ENCODE measurements at places on chromosomes 7 and 10.

- H3K27ac ChIP-seq, result no peak overlapping the region
- no peaks in the 10 kb centered on the region for H3K27me3 ChIP-seq
- peaks cover 54% of the 10 kb centered on the region for H3K4me1 ChIP-seq
Observed at GRCh38 chr7:121084256-121084655, 95.7 kb downstream of the CPED1 start.

GRCh38 chr7:121519548-121520521 lies 123.7 kb upstream of the FAM3C start:
- H3K4me3 ChIP-seq, result no peak overlapping the region
- peak; percentile 20 for DNase-seq

DNA sequence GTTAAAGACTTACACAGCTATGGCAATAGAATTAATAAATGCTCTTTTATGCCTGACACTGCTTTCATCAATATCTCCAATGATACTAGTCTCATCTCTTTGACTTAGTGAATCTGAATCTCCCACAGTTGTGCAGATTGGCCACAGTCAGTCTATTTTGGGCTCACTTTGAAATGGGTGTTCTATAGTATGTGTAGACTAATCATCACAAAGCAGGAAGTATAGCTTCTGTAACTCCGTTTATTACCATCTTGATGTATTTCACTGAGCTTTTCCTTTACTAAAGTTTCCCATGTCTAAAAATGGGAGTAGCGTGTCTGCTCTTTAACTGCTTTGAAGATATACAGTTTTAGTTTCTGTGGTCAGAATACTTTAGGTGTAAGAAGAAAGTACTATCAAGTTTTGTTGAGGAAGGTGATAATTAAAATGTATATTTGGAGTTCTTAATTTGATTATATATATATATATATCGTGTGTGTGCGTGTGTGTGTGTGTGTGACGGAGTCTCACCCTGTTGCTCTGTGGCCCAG lies 70.1 kb downstream of the ST7 start:
- no peak overlapping the region for H3K27ac ChIP-seq
- H3K4me3 ChIP-seq, result no peak overlapping the region
- no peak for DNase-seq
- H3K27me3 ChIP-seq, result no peaks in the 10 kb centered on the region
- H3K4me1 ChIP-seq, result no peaks in the 10 kb centered on the region
- no peaks in the 10 kb centered on the region for H3K36me3 ChIP-seq

- DNase-seq, result no peak
- no peak overlapping the region for H3K27ac ChIP-seq
- peaks cover 16% of the 10 kb centered on the region for H3K36me3 ChIP-seq
- peaks cover 61% of the 10 kb centered on the region for H3K4me1 ChIP-seq
- H3K4me3 ChIP-seq, result no peak overlapping the region
Observed at GRCh38 chr7:32881074-32881982, 10.2 kb downstream of the KBTBD2 start.

- H3K36me3 ChIP-seq, result no peaks in the 10 kb centered on the region
- H3K4me3 ChIP-seq, result no peak overlapping the region
- H3K27ac ChIP-seq, result no peak overlapping the region
- DNase-seq, result no peak
Observed at GRCh38 chr10:36188461-36188860, 546.4 kb upstream of the FZD8 start.

- no peak overlapping the region for H3K4me3 ChIP-seq
- no peak for DNase-seq
- no peak overlapping the region for H3K27ac ChIP-seq
- peaks cover 44% of the 10 kb centered on the region for H3K27me3 ChIP-seq
- peaks cover 7% of the 10 kb centered on the region for H3K36me3 ChIP-seq
- H3K4me1 ChIP-seq, result no peaks in the 10 kb centered on the region
Observed at GRCh38 chr7:45244981-45245380, 87.4 kb downstream of the RAMP3 start.

DNA sequence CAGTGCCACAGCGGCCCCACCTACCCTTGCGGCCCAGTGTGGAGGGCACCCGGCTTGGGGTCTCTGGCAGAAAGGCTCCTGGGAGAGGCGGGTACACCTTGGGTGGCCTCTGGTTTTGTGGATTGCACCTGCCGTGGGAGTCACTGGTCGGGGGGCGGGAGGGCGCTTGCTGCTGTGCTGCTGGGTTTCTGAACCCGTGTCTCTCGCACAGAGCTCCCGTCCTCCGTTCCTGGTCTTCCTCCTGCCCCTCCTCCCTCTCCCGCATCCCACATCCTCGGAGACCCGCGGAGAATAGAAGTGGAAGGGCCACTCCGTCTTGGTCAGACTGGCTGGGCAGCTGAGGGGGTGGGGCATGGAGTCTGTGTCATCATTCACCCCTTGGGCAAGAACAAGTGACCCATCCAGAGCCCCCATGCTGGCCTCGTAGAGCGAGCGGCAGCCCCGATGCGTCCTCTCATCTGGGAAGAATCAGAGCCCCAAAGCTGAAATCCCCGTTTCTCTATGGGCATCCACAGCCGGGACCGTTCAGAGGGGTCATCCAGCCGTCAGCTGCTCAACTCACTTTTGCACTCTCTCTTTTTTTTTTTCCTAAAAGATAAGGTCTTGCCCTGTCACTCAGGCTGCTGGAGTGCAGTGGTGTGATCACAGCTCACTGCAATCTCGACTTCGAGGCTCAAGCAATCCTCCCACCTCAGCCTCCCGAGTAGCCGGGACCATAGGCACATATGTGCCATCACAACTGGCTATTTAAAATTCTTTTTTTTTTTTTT lies 4.0 kb downstream of the MAFK start:
- no peak overlapping the region for H3K27ac ChIP-seq
- peaks cover 6% of the 10 kb centered on the region for H3K36me3 ChIP-seq
- H3K4me3 ChIP-seq, result no peak overlapping the region

DNA sequence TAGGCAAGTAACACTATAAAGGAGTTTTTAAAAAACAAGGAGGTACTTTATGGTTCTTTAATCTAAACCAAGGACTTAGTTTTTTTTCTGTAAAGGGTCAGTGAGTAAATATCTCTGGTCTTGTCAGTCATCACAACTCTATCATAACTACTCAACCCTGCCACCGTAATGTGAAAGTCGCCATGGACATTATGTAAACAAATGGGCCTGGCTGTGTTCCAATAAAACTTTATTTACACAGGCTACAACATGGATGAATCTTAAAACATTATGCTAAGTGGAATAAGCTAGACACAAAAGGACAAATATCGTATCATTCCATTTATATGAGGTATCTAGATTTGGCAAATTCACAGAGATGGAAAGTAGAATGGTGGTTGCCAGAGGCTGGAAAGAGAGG lies 60.8 kb upstream of the SP4 start:
- no peak for DNase-seq
- no peaks in the 10 kb centered on the region for H3K27me3 ChIP-seq
- H3K27ac ChIP-seq, result no peak overlapping the region

GRCh38 chr7:75847707-75848106 lies 31.1 kb upstream of the RHBDD2 start:
- DNase-seq, result no peak
- peaks cover 5% of the 10 kb centered on the region for H3K4me1 ChIP-seq
- peaks cover 4% of the 10 kb centered on the region for H3K27me3 ChIP-seq

DNA sequence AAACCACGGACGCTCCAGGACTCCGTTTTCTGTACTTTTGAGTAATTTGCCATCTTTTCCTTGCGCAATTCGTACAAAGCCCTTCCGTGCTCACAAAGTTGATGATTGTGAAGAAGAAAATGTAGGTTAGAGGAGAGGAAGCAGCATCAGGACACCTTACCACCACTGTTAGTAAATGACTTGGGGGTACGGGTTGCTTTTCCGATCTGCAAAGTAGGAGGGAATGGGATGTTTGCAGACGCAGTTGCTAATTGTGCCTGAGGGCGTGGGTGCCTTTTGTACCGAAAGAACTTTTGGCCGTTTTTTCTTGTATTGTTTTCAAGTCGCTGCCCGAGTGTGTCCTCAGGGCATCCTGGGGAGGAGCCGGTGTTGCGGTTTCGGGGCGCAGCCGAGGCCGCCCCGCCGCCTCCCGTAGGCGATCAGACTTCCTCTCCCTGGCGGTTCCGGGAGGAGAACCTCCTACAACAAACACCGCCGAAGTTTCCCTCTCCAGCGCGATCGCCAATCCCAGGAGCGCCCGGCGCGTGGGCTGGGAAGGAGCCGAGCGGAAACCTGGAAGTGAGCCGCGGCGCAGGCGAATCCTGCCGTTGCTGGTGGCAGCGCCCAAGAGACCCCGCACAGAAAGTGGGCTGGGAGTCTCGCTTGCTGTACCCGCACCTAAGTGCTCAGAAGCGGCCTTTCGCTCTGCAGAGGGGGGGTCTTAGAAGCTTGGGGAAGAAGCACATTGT lies 1.0 kb downstream of the PRR15 start:
- H3K27ac ChIP-seq, result peak overlapping the region; percentile 68
- peaks cover 63% of the 10 kb centered on the region for H3K27me3 ChIP-seq
- DNase-seq, result no peak
- H3K4me3 ChIP-seq, result peak overlapping the region; percentile 83

- H3K27ac ChIP-seq, result peak overlapping the region; percentile 89
- H3K36me3 ChIP-seq, result peaks cover 9% of the 10 kb centered on the region
- H3K4me1 ChIP-seq, result peaks cover 38% of the 10 kb centered on the region
- peak; percentile 33 for DNase-seq
- peak overlapping the region; percentile 58 for H3K4me3 ChIP-seq
Observed at GRCh38 chr7:37363536-37364491, 84.8 kb downstream of the ELMO1 start.

DNA sequence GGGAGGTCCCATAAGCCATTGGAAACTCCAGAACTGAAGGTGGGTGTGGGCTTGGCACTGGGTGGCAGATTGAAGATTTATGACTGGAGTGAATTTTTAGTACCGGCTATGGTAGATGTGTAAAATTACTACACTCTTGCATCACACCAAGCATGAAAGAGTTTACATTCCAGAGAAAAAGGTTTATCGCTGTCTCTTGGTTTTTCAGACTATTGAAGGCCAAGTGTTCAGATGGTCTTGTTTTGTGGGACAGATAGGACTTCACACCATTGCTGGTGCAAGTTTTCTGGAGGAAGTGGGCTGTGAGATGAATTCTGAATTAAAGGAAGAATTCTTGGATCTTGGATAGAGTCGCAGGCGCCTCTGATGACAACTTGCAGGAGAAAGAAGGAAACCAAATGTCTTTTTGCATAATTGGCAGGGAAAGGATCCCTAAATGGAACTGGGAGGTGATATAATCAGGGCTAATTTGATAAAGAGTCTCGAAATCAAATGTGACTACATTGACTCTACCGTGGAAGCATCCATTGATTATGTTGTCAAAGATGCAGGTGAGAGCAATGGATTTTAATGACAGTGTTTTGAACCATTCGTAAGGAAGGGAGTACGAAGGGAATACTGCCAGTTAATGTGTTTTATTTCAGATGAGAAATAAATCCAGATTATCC lies 14.2 kb upstream of the NMT2 start:
- H3K4me1 ChIP-seq, result no peaks in the 10 kb centered on the region
- peaks cover 26% of the 10 kb centered on the region for H3K27me3 ChIP-seq
- no peak overlapping the region for H3K4me3 ChIP-seq
- DNase-seq, result no peak
- no peak overlapping the region for H3K27ac ChIP-seq

DNA sequence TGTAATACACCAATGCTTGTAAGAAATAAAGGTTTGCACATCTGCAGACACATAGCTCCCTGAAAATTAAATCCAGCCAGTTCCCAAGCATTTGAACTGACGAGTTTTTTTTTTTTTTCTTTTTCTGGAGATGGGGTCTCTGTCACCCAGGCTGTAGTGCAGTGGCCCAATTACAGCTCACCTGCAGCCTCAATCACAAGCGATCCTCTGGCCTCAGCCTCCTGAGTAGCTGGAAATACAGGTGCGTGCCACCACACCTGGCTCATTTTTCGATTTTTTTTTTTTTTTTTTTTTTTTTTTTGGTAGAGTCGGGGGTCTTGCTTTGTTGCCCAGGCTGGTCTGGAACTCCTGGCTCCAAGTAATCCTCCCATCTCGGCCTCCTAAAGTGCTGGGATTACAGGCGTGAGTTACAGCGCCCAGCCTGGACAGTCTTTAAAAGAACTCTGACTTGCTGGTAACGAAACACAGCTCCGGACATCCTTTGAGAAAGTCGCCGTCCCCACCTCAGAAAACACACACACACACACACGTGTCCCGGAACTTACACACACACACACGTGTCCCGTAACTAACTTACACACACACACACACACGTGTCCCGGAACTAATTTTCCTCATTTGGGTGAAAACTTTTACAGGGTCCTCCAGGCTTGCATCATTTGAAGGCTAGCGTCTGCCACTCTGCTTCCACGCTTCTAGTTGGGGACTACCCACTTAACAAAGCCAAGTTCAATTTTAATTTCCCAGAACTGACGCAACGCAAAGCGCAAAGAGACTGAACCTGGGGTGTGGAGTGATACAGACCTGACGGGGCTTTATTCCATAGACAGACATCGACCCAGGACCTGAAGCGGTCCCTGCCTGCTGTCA lies 18.6 kb downstream of the OCM2 start:
- peaks cover 17% of the 10 kb centered on the region for H3K36me3 ChIP-seq
- H3K27me3 ChIP-seq, result peaks cover 4% of the 10 kb centered on the region
- H3K4me1 ChIP-seq, result peaks cover 19% of the 10 kb centered on the region

DNA sequence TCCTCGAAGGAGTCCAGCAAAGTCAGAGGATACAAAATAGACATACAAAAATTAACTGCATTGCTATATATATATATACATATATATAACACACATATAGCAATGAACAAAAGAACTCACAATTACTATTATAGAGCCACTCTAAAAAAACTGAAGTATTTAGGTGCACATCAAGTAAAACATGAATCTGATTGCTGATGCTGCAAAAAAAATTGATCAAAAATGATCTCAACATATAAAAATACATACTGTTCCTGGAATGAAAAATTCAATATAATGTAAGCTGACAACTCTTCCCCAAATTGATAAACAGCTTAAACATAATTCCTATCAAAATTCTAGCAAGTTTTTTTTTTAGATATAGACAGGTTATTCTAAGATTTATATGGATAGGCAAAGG lies 126.8 kb downstream of the ALOX5 start:
- H3K4me1 ChIP-seq, result peaks cover 21% of the 10 kb centered on the region
- no peak overlapping the region for H3K4me3 ChIP-seq
- H3K27me3 ChIP-seq, result no peaks in the 10 kb centered on the region
- no peak overlapping the region for H3K27ac ChIP-seq
- no peak for DNase-seq
- peaks cover 11% of the 10 kb centered on the region for H3K36me3 ChIP-seq

DNA sequence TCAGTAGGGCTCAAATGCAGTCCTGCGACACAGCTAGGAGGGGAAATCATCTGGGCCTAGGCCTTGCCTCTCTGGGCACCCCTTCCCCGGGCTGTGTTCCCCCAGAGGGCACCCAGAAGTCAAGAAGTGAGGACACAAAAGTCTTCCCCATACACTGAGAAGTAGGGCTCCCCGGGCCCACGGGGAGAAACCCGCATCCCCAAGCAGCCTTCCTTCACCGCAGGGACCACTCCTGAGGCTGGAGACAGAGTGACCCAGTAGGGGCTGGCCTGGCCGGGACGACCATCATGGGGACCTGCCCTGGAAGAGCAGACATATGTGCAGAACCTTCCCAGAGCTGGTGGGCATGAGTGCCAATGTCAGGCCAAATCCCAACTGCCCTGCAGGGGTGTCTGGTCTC lies 163.5 kb downstream of the GFRA1 start:
- H3K36me3 ChIP-seq, result no peaks in the 10 kb centered on the region
- H3K27ac ChIP-seq, result no peak overlapping the region
- H3K4me1 ChIP-seq, result no peaks in the 10 kb centered on the region
- H3K27me3 ChIP-seq, result no peaks in the 10 kb centered on the region
- H3K4me3 ChIP-seq, result no peak overlapping the region
- no peak for DNase-seq
